ENCODE measurements at places on chromosomes 7 and 10.

GRCh38 chr7:94190599-94191061 is 186.5 kb upstream of the BET1 start:
- peak; percentile 88 for DNase-seq

GRCh38 chr7:69585169-69585568 is 13.1 kb upstream of the AUTS2 start:
- DNase-seq, result no peak

- no peak for DNase-seq
These were observed 34.1 kb downstream of the OSBPL3 start for GRCh38 chr7:24945899-24946298.

GRCh38 chr7:138785587-138786437 is 12.0 kb upstream of the TMEM213 start:
- no peak for DNase-seq

GRCh38 chr7:71477441-71477840 is 345.5 kb downstream of the GALNT17 start:
- no peak for DNase-seq

GRCh38 chr7:107874605-107875446 is 16.2 kb upstream of the DLD start:
- DNase-seq, result no peak

DNA sequence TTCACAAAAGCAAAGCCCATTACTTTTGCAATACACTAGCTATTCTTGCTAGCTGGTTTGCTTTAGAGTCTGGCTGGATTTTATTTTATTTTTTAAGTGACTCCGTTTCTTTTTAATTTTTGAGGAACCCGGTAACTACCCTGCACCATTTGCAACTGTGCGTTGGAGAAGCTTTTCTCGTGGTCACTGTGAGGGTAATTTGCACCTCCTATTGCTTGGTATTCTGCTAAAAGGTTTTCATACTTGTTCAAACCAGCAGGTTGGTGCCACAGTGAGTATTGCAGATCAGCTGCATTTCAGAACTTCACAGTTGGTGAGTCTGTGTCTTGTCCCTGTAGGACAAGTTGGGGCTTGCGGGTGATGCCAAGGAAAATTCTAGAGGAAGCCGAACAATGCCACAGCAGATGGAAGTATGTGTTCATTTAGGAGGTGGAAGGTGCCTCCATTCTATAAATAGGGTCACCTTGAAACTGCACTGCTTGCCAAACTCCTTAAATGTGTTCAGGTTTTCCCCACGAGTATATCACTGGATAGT is 3.9 kb upstream of the NMT2 start:
- DNase-seq, result no peak

DNA sequence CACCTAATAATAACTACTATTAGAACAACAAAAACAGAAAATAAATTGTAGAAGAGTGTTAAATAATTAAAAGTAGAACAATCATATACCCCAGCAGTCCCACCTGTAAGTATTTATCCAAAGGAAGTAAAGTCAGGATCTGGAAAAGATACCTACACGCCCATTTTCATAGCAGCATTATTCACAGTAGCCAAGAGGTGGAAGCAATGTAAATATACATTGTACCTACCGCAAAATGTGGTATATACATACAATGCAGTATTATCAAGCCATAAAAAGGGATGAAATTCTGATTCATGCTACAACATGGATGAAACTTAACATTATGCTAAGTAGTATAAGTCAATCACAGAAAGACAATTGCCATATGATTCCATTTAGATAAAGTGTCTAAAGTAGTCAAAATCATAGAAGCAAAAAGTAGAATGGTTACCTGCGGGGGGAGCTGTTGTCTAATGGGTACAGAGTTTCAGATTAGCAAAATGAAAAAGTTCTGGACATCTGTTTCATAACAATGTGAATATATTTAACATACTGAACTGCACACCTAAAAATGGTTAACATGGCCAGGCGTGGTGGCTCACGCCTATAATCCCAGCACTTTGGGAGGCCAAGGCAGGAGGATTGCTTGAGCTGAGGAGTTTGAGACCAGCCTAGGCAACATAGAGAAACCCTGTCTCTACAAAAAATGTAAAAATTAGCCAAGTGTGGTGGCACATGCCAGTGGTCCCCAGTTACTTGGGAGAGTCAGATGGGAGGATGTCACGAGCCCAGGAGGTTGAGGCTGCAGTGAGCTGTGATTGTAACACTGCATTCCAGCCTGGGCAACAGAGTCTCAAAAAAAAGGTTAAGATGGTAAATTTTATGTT is 6.0 kb upstream of the TMED4 start:
- DNase-seq, result peak; percentile 65

DNA sequence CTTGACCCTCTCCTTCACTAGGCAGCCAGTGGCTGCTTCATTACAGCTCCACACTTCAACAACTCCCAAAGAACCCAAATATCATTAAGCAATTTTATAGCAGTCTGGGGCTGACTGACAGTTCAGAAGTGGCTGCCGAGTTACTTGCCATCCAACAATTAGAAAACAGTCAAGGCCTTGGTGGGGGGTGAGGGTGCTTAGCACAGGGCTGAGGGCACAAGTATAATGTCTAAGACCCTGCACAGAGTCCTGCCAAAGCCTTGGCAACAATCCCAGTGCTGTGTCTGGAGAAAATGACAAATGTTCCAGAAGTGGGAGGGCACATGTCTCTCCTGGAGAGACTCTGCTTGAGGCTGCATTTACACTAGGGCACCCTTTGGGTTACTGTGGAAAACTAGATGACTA is 71.1 kb downstream of the CXCL12 start:
- no peak for DNase-seq

DNA sequence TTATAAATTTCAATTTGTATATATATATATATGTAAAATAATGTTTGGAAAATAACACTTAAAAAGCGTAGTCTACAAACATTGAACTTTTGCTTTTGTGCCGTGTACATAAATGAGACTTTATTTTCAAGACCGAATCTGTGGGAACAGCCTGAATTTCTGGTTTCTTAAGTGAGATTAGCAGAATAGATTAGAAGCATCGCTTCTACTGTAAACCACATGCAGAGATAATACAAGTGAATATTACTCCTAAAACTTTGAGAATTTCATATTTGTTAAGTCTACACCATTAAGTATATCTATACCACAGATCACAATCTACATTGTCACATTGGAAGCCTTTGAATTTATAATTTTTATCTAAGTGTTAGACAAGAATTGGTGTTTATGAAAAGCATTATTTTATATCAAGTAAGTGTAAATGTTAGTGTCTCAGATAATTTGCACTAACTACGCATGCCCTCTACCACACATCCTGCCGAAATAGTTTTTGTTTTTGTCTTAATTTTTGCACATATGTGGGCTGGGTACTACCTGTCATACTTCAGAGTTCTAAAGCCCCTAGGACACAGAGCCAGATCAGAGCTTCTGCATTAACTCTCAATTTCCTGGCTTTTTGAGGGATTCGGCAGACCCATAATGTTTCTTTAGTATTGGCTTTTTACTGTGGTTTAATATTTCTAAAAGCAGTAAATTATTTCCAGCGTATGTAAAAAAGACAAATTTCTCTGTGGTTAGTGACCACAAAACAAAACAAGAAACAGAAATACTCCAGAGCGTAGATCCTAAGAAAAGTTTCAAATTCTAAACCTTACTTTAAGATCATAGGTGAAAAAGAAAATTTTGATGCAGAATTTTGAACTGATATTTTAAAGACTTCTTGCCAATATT is 20.0 kb downstream of the TWIST1 start:
- no peak for DNase-seq

DNA sequence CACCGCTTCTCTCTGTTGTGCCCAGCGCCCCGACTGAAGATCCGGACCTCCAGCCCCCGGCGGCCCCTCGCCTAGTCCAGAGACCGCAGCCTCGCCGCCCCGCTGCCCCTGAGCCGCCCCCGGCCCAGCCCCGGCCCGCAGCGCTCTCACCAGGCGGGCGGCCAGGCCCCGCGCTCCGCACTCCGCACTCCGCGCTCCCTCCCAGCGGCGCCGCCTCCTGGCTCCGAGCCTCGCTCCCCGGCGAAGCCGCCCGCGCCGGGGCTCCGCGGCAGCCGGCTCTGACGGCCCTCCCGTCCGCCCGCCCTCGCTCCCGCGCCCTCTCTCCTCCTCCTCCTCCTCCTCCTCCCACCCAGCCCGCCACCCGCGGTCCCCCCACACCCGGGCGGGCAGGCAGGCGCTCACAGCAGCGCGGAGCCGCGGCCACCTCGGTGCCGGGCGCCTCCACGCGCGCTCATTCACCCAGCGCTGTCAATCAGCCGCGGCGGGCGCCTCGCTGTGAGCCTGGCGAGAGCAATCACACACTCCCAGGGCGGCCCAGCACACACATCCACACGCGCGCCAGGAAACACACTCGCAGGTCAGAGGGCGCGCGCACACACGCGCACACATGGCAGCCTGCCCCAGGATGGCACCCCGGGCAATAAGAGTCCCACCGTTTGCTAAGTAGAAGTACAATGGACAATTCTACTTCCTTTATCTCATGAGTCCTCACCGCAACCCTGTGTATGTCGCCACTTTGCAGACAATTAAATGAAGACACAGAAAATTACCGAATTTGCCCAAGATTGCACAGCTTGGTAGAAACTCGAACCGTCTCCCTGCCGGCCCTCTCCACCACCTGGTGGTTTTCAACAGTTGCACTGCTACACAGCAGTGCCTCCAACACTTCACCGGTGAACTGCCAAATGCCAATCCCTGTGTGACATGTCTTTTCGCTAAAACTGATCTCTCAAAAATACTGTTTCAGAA is at the start of gene PRRT4:
Gene PRRT4, minus strand, starts transcription at position 280 of the 969 bp plus-strand sequence.
- DNase-seq, result no peak

GRCh38 chr10:12500381-12501303 is 151.3 kb downstream of the CAMK1D start:
- no peak for DNase-seq

GRCh38 chr10:62550173-62550572 is 176.0 kb downstream of the ZNF365 start:
- no peak for DNase-seq

GRCh38 chr7:44735403-44736165 is 13.1 kb upstream of the ZMIZ2 start:
- DNase-seq, result peak; percentile 100
